ENCODE measurements at places on chromosomes 1 and 21. TPM values are rescaled to one million over a fixed set of nuclear protein-coding genes. Genes with fewer than 3 reads are reported as not detected.

Gene ADCY10
- 0.29 TPM for total RNA-seq

Gene PRDM2
- total RNA-seq = 46.7 TPM

Gene WLS
- 89.8 TPM for total RNA-seq

Gene TLR5
- 22.3 TPM for total RNA-seq

Gene REN
- total RNA-seq = 0.81 TPM

GRCh38 chr1:152029144-152029928 is 7.5 kb downstream of the S100A11 start:
- H3K27ac ChIP-seq = peak overlapping the region; percentile 45
- peaks cover 31% of the 10 kb centered on the region for H3K36me3 ChIP-seq
- no peaks in the 10 kb centered on the region for H3K27me3 ChIP-seq
- DNase-seq = no peak
- H3K4me3 ChIP-seq = no peak overlapping the region

Gene CHODL
- 0.26 TPM for total RNA-seq

GRCh38 chr21:45279446-45280177 is 8.1 kb downstream of the POFUT2 start:
- H3K4me1 ChIP-seq = no peaks in the 10 kb centered on the region
- no peaks in the 10 kb centered on the region for H3K27me3 ChIP-seq
- H3K4me3 ChIP-seq = no peak overlapping the region

Gene HSPB7
- total RNA-seq = 10.7 TPM

DNA sequence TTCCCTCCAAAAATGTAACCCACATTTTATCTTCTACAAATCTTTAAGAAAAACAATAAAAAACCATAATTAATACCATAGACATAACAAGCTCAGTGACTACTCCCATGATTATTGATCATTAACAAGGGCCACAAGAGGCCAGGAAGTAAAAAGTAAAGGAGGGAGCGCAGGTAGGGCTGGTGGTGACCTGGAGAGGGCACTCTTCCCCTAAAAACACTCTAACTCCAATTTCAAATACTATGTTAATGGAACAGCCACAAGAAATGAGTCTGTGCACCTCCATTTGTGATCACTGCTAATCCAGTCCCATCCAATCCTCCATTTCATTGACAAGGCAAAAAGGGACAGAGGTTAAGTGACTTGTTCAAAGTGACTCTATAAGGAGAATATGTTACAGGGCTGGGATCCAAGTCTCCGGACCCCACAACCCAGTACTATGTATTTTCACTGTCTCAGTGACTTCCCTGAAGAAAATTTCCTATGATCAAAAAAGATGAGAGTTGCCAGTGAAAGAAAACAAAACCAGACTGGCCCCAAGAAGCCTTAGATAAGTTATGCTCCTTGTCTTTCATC is 41.2 kb upstream of the CFAP298 start:
- H3K27ac ChIP-seq = no peak overlapping the region
- H3K4me3 ChIP-seq = no peak overlapping the region
- no peaks in the 10 kb centered on the region for H3K4me1 ChIP-seq
- H3K36me3 ChIP-seq = peaks cover 39% of the 10 kb centered on the region
- no peak for DNase-seq

All from upper lobe of right lung (tissue), 1 donor.